Activated B cell treated with CpG ODN at 0.5 μM for 24 hours (primary cell): ENCODE measurements at places on chromosomes 5 and 9.
A peak's percentile ranks its signal among the peaks of the same experiment; 100 is the strongest.

GRCh38 chr5:137446615-137447014, 52.5 kb downstream of the SPOCK1 start:
- no peak for DNase-seq

- no peak for DNase-seq
Measured at GRCh38 chr5:42760426-42760825, 3.8 kb downstream of the CCDC152 start.

- DNase-seq, result no peak
Measured at GRCh38 chr5:26419987-26420386, 618.4 kb downstream of the CDH9 start.

DNA sequence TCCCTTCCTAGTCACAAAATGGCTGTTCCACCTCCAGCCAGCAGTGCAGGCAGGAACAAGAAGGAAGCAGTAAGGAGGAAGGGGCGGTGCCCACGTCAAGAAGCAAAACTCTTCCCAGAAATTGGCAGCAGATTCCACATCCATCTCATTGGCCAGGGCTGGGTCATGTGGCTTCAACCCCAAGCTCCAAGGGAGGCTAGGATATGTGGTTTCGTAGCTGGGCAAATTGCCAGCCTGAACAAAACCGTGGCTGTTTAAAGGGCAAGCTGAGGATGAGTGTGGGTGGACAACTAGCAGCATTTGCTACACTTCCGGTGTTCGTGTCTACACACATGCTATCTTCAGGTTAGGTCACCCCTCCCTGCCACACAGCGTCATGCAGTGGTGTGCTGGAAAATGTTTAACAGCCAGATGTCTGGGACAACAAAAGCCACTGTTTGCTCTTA, 92.1 kb upstream of the MAP1B start:
- no peak for DNase-seq

GRCh38 chr9:36479101-36479500, 79.0 kb upstream of the RNF38 start:
- DNase-seq, result no peak

- no peak for DNase-seq
Measured at GRCh38 chr5:51404255-51404654, 21.0 kb downstream of the ISL1 start.

DNA sequence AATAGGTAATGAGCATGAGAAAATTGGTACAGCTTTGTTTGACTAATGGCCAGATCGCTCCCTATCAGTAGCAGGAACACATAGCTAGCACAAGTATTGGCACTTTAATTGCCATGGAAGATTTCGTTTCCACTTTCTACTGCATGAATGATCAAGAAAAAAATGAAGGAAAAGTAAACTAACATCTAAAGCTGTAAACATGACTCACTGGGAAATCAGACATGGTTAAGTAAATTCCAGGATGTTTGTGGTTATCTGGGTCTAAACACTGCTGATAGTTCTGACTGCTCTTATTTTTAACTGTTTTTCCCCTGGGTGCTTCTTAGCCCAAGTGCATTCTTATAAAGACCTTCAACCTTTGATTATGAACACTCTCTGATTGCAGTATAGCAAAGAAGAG, 388.9 kb downstream of the NR2F1-AS1 start:
- DNase-seq, result no peak

DNA sequence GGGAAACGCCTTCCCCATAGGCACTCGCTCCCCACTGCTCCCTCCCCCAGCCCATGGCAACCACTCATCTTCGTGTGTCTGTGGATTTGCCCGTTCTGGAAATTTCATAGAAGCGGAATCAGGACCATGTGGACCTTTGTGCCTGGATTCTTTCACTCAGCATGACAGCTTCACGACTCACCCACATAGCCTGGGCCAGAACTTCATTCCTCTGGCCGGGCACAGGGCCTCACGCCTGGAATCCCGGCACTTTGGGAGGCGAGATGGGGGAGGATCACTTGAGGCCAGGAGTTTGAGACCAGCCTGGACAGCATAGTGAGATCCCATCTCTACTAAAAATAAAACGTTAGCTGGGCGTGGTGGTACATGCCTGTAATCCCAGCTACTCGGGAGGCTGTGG, 12.1 kb upstream of the DIPK1B start:
- no peak for DNase-seq

DNA sequence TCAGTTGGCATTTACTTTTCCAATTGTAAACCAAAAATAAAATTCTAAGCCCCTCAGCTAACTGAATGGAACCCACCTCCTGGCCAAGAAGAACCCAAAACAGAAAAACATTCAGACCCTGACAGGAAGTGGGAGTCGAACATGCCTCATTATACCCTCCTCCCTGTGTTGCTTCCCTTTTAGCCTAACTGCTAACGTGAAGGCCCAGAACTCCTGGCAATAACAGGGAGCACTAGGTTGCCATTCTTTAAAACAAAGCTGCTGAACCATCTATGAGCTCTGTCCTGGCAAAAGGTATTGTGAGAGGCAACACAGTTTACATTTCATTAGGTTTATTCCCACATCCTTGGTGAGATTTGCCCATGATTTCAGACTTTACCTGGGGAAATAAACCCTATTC, 481.4 kb downstream of the CHSY3 start:
- DNase-seq, result no peak

- DNase-seq, result no peak
Measured at GRCh38 chr9:95137587-95138145, 179.8 kb downstream of the FANCC start.

DNA sequence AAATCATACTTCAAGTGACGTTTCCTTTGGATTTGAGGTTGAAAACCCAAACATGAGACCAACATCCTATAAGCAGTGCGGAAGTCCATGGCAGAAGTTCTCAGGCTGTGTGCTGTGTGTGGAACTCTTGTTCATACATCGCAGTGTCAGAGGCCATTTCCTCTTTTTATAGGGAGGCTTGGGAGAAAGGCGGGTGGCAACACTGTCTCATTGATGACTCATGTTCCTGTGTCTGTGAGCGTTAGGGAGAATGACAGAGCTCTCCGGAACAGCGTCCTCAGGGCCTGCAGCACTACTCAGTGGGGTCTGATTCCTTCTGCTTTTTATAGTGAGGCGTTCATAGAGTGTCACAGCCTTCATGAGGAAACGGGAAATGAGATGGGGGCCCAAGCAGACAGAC, 98.8 kb upstream of the BASP1 start:
- DNase-seq, result no peak

DNA sequence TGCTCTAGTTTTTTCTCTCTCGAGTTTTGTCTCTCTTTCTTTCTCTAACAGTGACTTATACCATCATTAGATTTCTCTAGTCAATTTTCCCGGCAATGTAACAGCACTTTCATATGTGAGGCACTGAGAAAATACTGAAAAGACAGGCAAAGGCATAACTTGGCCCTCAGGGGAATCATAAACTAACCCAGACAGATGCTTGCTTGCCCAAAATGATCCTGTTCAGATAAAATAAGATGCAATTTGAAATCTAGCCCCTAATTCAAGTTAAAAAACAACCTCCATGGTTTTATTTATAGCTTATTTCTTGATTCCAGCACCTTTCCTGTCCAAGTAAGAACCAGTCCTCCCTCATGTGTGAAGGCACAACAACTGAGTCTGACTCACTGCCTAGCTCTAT, 294.6 kb downstream of the GAS1 start:
- no peak for DNase-seq

- no peak for DNase-seq
Measured at GRCh38 chr5:14958188-14958587, 86.6 kb upstream of the ANKH start.

- DNase-seq, result no peak
Measured at GRCh38 chr9:99634186-99634585, 187.5 kb upstream of the NR4A3 start.

GRCh38 chr5:38551030-38552017, 5.1 kb downstream of the LIFR start:
- no peak for DNase-seq

- DNase-seq, result peak; percentile 4
Measured at GRCh38 chr9:138083873-138084272, 206.3 kb downstream of the CACNA1B start.

DNA sequence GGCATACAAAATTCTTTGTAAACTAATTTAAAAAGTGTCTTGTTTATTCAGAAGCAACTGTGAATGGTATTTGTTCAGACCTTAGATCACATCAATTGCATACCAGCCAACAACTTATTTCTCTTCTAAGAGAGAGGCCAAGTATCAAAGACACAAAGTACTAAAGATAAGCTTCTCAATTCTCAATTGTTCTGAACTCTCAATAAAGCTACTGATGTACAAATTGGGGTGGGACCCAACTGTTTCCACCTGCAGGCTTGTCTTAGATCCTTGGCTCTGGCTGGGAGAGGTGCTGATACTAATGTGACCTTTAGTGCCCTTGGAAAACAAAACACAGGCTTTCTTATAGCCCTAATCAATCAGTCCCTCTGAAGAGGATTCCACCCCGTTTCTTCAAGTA, 22.1 kb downstream of the XRCC4 start:
- no peak for DNase-seq

DNA sequence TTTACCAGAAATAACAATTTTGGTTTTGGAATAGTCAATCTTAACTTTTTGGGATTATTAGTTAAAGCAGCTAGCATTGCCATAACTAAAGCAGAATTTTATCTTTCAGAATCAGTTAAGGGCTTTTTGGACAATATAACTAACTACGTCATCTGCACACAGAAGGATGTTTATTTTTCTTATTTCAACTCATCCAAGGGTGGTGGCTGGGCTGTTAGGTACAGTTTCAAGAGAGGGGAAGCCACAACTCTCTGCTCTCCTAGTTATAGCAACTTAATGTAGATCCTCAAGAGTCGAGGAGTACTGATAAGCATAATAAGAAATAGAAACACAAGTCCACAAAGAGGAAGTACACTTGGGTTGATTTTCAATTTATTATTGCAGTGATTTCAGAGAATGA, 65.6 kb downstream of the ANKRD55 start:
- DNase-seq, result no peak

GRCh38 chr5:175840050-175840841, 31.1 kb upstream of the CPLX2 start:
- DNase-seq, result no peak

DNA sequence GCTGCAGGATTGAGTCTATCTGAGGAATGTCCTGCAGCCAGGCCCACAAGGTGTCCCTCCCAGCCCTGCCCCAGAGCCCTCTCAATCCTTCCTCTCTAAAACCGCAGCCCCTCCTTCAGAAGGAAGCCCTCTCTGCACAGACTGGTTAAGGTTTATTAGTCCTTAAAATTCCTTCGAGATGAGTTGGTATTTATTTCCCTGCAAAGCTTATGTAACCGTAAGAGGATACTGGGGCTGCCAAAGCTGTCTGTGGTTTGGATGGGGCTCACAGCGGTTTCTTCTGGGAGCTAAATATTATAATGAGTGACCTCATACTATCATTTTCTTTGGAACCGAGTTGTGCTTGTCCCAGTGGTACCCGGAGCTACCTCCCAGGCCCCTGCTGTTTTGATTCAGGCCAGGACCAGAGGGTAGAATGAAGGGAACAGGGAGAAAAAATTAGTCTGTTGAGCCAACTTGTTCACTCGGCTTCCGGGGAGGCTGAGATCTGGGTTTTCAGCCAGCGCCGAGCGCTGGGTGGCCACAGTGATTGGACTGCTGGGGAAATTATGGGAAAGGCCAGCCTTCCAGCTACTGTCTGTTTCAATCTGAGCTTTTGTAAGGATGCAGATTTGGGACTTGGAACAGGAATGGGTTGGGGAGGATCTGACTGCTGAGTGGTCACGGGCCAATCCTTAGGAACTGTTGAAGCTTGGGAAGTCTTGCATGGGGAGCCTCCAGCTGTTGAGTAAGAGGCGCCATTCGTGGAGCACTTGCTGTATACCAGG, 107.5 kb downstream of the NDFIP1 start:
- no peak for DNase-seq

DNA sequence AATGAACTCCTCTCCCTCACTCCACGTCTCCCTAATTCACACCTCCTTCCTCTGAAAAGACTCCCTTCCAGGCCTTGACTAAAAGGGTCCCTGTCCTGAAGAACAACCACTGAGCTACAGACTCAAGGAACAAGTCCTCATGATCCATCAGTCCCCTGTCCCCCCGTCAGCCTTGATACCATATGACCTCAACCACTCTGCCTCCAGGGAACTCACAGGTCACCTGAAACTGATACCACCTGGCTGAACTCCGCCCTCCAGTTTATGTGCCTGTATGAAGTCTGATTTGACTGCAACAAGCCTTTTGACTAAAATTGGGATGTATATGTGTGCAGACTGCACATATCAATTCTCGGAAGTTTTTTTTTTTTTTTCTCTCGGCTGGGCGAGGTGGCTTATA, 88.7 kb downstream of the UGCG start:
- DNase-seq, result no peak

DNA sequence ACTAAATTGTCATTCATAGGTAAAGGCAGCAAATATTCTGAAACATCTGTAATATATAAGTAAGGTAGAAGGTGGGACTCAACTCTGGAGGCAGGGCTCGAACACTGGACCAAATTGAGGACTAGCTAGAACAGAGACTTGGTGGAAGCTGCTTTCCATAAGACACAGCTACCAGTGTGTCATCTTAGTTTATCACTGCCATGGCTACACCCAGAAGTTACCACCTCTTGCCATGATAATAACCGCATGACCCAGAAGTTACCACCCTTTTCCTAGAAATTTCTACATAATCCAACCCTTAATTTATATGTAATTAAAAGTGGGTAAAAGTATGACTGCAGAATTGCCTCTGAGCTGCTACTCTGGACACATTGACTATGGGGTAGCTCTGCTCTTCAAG, 99.7 kb downstream of the STARD4 start:
- DNase-seq, result no peak

GRCh38 chr5:168434746-168435321, 51.4 kb upstream of the RARS1 start:
- DNase-seq, result no peak

DNA sequence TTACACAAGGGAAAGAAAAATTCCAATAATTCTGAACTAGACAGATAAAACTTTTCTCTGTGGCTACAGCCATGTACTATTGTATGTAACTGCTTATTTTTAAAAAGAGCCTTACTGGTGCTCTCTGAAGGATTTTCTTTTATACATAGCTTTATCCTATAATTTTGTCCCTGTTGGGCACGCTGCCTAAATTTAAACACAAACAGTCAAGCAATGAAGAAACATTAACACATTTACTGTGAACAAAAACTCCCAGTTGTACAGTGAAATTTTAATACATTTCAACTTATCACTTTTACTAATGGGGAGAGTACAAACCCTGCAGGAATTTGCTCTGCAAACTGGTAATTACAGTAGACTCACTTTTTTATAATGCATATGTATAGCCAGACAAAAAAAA, 273.3 kb downstream of the BNC2 start:
- no peak for DNase-seq

DNA sequence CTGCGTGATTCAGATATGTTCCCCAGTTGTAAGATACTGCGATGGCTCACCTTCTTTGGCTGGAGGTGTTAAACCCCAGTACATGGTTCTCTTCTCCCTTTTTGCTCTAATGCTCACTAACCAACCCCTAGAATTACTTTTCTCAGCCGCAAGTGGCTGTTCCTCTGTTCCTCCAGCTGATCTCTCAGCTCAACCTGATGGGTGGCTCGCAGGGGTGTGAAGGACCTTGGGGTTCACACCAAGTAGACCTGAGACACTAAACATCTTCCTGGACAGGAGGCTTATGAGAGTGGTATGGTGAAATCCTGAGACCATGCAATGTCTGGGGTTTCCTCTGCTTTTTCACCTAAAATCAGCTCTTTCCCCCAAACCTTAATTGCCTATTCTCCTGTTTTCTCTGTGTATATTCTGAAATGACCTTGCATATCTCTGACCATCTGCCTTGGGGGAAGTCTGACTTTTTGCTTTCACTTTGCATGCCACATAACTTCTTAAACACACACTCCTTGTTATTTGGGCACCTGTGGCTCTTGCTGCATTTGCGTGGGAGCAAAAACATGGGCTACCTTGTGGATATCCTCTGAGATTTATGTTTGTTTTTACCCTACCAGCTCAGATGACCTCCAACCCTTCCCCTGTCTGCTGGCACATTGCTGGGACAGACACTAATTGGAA, 15.9 kb upstream of the IFNA14 start:
- no peak for DNase-seq
